Left renal pelvis (tissue), 4 donors: ENCODE measurements at places on chromosomes 7 and 10. TPM values are rescaled to one million over a fixed set of nuclear protein-coding genes. Genes with fewer than 3 reads are reported as not detected.

- DNase-seq = no peak
Observed at GRCh38 chr7:30285067-30285535, 704 bp downstream of the ZNRF2 start.

FOXI2 gene
- polyA plus RNA-seq = 2.5 TPM

- DNase-seq = no peak
Observed at GRCh38 chr7:134084488-134085144, 42.5 kb upstream of the LRGUK start.

GRCh38 chr10:102375867-102376266, 19.6 kb upstream of the NFKB2 start:
- DNase-seq = no peak

LRRC18 gene
- polyA plus RNA-seq = not detected
